ENCODE measurements at places on chromosomes 1 and 21. TPM values are rescaled to one million over a fixed set of nuclear protein-coding genes. Genes with fewer than 3 reads are reported as not detected.

Gene TSPEAR
- not detected for total RNA-seq

Gene PYGO2
- total RNA-seq = 11.1 TPM

Gene CHIT1
- 0.13 TPM for total RNA-seq

Gene KCND3
- total RNA-seq = 4.0 TPM

Gene LTN1
- 31.8 TPM for total RNA-seq

Gene HSD11B1
- total RNA-seq = 9.6 TPM

Gene LINGO4
- total RNA-seq = not detected

Gene OR2T2
- total RNA-seq = not detected

Gene THAP3
- total RNA-seq = 24.6 TPM

Gene ELF3
- total RNA-seq = 2.2 TPM

Gene GJB5
- not detected for total RNA-seq

Gene C1orf146
- total RNA-seq = not detected

Gene OLIG2
- total RNA-seq = not detected

Gene L1TD1
- total RNA-seq = 0.13 TPM

Data from smooth muscle cell of the pulmonary artery (primary cell).